Kidney glomerular epithelial cell (primary cell): ENCODE measurements at places on chromosomes 2 and 18.

DNA sequence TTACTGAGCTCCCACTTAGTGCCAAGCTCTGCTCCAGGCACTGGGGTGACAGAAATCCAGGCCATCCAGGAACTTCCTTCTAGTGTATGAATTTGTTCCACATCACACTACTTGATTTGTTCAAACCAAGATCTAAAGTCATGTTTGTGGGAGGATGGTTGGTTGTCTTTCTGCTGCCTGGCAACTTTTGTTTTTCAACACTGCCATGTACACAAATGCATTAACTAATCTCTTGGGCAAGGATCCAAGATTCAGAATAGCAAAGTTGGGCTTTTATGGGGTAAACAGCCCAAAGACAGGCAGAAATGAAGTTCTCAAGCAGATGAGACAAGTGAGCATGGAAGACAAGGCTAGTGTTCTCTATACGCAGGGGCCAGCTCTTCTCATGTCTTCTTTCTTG, 53.4 kb upstream of the PROKR1 start:
- no peak for DNase-seq

- DNase-seq: no peak
These were observed 356.9 kb downstream of the SETBP1 start for GRCh38 chr18:45037618-45038017.

DNA sequence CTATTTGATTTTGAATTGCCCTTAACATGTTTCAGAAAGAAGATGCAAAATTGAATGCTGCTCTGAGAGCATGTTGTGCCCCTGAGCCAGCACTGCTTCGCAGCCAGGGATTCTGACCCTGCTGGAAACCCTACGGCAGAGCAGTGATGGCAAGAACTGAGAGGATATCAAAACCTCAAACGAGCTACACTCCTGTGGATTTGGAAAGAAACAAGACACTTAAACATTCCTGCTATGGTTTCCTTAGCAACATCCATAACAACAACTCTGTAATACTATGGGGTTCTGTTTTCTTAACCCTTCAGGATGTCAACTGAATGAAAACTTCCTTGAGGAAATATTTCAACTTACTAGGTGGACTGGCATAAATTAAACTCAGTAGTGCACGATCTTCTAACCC, 649.1 kb downstream of the NYAP2 start:
- DNase-seq: peak; percentile 38

DNA sequence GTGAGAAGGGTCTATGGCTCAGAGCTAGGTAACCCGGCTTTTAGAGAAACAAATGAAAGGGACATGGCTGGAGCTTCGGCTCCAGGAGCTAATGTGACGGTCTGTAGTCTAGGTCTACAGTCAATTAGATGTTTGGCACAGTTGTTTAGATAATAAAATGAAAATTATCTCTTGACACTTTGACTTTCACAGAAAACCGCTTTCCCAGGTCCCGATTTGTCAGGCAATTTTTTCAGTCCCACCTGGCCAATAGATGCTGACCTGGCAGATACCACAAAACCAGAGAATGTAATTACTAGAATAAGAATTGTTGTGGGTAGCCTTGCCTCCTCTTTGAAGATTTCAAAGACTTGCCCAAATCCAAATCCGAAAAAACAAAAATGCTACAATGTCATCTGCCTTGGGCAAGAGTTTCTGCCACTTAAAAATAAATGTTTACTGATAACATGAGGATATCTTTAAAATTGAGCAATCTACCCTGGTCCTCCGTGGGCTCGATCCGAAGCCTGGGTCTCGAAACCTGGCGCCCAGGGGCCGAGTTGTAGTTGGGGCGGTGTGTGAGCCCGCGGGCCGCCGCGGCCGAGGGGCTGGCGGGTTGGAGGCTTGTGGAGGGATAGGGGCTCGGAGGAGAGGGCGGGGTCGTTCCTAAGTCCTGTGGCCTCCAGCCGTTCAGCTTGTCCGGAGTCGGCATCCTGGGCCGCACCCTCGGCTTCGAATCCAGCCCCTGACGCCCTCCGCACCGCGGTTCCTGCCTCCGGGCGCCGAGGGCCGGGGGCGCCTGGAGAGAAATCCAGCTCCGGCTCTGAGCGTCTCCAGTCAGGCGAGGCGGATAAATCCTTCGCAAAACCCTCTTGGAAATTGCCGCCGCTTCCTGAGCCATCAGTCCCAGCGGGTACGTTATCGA, 2.3 kb downstream of the EMX1 start:
- DNase-seq: no peak

DNA sequence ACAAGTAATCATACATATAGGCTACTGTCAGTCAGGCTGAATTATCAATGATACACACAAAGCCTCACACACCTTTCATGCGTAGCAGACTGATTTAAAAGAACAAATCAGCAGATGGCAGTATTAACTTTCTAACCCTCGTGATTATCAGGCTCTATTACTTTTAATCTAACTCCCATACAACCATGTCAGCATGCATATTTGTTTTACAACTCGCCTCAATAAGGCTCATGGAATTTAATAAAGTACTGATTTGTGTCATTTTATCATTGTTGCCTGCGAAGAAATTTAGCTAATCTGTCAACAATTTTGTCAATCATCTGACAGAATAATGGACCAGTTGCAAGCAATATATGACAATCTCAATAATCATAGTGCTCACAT, 82.8 kb downstream of the SLC25A12 start:
- peak; percentile 20 for DNase-seq

DNA sequence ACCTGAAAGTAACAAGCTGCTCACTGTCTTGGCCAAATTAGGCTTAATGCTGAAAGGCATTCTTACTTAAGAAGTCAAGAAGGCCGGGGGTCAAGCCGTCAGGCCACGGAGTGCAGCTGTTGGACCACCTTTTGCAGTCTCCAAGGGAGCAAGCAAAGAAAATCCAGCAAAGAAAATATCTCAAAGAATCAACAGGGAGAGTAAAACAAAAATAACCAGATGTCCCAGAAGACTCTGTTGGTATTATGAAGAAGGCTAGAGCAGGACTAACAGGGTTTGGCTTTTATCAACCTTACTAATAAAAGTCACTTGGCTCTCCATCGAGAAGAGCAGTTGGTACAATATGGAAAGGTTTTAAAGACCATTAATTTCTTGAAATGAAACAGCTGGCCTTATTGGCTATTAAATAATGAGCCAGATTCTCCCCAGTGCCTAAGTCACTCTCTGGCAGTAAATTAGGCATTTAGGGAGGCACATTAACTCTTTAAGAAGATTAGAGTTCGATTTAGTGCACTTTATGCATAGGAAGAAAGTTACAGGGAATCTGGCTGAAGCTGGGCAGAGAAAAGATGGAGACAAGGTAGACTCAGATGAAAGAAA, 110.8 kb upstream of the NRP2 start:
- DNase-seq: no peak

GRCh38 chr2:230905448-230906421, 19.3 kb downstream of the GPR55 start:
- DNase-seq: no peak
